CD4-positive, CD25-positive, alpha-beta regulatory T cell (primary cell): ENCODE measurements at places on chromosomes 6 and 20.

- DNase-seq = no peak
Observed at GRCh38 chr20:25510202-25510601, 75.1 kb downstream of the NINL start.

DNA sequence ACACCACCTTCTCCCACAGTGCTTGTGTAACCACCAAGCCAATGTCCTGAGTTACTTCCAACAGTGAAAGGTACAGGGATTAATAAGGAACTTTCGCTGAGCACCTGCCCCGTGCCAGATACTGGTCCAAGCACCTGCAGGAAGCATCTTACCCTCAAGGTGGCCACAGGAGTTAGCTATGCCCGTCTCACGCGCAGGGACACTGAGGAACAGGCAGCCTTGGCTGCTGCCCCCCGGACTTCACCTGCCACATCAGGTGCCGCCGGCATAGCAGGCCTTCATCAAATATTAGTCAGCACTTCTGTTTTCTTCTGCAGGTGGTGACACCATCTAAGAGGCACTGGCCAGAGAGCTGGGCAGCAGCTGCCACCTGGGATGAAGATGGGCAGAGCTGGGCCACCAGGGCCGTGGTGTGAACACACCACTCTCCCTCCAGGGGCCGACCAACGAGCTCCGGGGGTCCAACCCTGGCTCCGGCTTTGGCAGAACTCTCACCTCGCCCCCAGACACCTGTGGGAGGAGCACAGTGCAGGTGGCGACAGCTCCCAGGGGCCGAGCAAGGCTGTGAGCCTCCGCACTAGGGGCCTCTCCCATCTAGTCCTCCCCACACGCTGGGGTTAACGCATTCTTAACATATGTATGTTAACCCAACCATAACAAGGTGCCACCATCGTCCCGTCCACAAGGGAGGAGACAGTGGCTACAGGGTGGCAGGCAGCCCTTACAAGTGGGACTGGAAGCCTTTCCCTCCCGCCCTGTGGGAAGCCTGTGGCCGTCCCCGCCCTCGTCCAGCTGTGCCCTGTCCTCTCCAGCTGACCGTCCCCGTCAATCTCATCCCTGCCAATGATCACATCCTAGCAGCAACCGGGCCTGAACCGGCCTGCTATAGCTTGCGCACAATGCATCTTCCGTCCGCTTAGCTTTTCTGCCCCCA, 2.9 kb upstream of the PPDPF start:
- no peak for DNase-seq

GRCh38 chr6:133697185-133697584, 191.7 kb upstream of the TCF21 start:
- DNase-seq = no peak

DNA sequence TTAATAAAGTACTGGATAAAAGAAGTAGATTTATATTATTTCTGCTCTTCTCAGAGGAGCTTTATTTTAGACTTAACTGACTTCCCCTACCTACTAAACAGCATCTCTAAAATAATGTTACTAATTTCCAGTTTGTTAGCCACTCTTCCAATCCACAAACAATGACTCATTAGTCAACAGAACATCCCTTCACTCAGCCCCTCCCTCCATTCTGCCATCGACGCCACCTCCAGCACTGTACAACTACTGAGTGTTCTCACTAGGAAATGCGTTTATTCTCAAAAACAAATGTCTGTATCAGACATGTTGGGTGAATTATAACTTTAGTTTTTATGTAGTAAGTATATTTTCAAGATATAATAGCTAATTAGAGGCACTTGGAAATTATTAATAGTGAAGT, 427.0 kb downstream of the EYS start:
- DNase-seq = no peak

DNA sequence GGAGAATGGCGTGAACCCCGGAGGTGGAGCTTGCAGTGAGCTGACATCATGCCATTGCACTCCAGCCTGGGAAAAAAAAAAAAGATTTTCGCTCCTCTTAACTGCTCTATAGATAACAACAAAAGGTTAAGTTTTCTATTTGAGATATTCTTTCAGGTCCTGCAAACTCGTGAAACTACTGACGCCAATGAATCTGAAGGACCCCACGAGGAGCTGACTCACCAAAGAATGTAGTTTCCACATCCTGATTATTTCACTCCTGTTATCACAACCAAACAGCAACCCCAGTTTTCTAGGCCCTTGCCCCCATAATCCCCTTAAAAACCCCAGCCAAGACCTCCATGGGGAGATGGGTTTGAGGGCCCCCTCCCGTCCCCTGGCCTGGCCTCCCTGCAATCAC, 58.7 kb downstream of the OTOR start:
- DNase-seq = no peak

GRCh38 chr6:143126574-143126941, 65.9 kb downstream of the AIG1 start:
- DNase-seq = no peak

DNA sequence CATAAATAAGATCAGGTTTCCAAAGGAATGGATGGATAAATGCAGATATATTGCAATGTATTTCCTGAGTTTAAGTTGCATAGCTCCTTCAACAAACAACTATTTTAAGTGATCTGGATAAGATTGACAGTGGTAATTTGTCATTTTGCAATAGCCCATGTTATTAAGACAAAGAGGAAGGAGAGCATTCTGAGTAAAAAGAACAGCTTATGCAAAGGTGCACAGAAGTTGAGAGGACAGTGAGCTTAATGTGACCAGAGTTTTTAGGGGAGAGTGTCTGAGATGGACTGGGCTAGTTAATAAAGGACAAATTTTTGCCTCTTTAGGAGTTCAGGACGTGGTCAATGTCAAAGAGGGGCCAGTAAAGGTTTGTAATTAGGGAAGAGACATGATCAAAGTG, 48.8 kb upstream of the FBXO30 start:
- DNase-seq = no peak

- no peak for DNase-seq
Observed at GRCh38 chr6:13681305-13682061, 30.2 kb downstream of the RANBP9 start.

DNA sequence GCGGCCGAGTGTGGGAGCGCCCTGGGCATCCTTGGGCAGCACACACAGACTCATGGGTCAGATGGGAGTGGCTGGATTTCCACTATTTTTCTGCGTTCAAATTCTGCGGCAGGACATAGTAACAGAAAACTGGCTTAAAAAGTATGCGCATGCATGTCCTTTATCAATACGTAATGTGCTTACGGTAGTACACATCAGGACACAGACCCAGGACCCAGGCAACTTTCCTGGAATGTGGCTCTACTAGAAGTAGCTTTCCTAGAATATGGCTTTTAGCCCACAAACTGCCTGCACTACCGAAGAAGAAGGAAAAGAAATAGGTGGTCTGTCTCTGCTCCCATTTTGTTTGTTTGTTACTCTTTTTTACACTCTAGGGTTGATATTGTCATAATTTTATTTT, 43.4 kb upstream of the SHLD1 start:
- DNase-seq = no peak

GRCh38 chr6:157322792-157323254, 496 bp downstream of the TMEM242 start:
- no peak for DNase-seq

- no peak for DNase-seq
Observed at GRCh38 chr20:49882171-49882970, 33.0 kb downstream of the SPATA2 start.

GRCh38 chr20:13455713-13456112, 183.0 kb downstream of the TASP1 start:
- no peak for DNase-seq

GRCh38 chr20:59784365-59784764, 149.1 kb downstream of the SYCP2 start:
- no peak for DNase-seq

- no peak for DNase-seq
Observed at GRCh38 chr6:166420351-166420750, 37.6 kb upstream of the MPC1 start.

- DNase-seq = no peak
Observed at GRCh38 chr6:47483516-47483852, 5.9 kb downstream of the CD2AP start.

GRCh38 chr20:4681401-4681800, 40.3 kb upstream of the PRND start:
- DNase-seq = no peak

GRCh38 chr6:5135788-5136376, 50.7 kb downstream of the PPP1R3G start:
- DNase-seq = peak; percentile 29

DNA sequence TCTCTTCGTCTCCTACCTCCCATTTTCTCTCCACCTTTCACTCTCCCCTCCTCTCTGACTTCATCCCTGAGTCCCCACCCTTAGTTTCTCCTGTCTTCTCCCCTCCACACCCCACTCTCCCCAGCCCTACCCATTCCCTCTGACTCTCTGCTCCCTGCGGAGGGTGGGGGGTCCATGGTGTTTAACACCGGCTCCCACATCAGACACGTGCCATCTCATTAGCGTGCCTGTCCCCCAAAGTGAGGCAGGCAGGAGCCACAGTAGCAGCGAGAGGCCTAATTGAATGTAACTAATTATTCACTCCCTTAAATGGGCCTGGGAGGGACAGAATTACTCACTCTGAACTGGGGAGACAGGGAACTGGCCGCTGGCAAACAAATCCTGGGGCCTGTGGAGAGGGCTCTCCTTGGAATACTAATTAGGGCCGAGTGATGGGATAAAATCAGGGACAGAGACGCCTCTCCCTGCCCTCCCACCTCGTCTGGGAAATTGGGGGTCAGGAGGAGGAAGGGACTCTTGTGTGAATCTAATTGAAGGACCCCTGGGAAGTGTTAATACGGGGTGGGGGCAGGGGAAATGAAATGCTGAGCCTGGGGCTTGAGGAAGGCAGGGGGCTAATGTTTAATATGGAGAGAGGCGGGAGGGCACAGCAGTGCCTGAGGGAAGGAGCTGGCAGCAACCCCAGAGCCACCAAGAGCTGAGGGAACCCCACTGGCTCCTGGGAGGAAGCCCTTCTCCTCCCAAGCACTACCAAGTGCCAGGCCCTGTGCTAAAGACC, 17.9 kb downstream of the CD40 start:
- DNase-seq = no peak

- DNase-seq = no peak
Observed at GRCh38 chr6:25351485-25351884, 72.3 kb downstream of the CARMIL1 start.

DNA sequence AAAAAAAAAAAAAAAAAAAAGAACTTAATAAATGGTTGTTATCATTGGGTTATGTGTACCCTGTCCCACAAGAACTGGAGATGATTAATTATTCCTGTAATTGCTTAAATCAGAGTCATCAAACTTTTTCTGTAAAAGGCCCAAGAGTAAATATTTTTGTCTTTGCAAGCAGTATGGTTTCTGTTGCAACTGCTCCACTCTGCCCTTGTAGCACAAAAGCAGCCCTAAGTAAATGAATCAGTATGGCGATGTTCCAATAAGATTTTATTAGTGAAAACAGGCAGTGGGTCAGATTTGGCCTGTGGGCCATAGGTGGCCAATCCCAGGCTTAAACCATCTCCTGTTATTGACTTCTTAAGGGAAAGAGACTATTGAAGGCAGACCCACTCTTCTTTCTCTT, 252.7 kb downstream of the TSHZ2 start:
- no peak for DNase-seq

- DNase-seq = no peak
Observed at GRCh38 chr6:56637640-56638039, 5.0 kb downstream of the DST start.

DNA sequence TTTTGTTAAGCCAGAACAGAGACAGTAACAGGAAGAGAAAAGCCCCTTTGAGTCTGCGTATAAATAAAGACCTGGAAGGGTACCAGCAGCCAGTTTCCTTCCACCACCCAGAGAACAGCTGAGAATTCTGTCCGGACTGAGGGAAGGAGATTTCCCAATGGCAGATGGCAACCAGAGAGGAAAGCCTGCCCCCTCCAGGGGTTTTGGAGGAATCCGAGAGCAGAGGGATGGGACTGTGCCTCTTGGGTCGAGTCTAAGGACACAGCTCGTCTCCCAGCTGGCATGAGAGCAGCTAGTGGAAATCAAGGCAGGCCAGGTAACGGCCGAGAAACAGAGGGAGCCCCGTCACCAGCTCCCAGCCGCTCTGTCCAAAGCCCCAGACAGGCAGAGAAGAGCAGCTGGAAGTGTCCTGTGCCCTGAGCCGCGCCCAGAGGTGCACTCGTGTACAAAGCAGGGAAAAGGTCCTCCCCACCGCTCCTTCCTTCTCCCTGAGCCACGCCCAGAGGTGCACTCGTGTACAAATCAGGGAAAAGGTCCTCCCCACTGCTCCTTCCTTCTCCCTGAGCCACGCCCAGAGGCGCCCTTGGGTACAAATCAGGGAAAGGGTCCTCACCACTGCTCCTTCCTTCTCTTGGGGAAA, 134.0 kb upstream of the SNX9 start:
- no peak for DNase-seq

DNA sequence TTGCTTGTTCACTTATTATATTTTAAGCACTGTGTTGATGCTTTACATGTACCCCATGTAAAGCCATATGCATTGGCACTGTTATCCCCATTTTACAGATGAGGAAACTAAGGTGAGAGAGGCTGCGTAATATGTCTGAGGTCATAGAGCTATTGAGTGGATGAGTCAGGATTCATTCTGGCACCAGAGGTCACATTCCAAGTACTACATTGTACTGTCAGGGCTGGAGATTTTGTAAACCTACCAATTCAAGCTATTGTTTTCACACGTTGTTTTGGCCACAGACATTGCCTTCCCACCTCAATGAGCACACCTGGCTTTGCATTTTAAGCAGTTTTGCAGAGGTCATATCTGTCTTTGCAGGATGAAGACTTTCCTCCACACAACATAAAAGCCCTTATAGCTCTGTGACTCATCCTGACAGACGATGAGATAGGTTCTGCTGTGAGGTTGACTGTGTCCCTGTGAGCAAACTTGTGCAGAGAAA, 33.2 kb downstream of the ANKS1A start:
- DNase-seq = no peak

GRCh38 chr20:41221614-41222218, 84.4 kb downstream of the PLCG1 start:
- DNase-seq = no peak

- peak; percentile 42 for DNase-seq
Observed at GRCh38 chr6:2196079-2196679, 49.2 kb downstream of the GMDS start.

- DNase-seq = no peak
Observed at GRCh38 chr6:16184129-16184528, 54.3 kb upstream of the GMPR start.

- no peak for DNase-seq
Observed at GRCh38 chr20:10709916-10710315, 36.1 kb upstream of the JAG1 start.

- DNase-seq = no peak
Observed at GRCh38 chr6:100435299-100435698, 29.4 kb downstream of the SIM1 start.

DNA sequence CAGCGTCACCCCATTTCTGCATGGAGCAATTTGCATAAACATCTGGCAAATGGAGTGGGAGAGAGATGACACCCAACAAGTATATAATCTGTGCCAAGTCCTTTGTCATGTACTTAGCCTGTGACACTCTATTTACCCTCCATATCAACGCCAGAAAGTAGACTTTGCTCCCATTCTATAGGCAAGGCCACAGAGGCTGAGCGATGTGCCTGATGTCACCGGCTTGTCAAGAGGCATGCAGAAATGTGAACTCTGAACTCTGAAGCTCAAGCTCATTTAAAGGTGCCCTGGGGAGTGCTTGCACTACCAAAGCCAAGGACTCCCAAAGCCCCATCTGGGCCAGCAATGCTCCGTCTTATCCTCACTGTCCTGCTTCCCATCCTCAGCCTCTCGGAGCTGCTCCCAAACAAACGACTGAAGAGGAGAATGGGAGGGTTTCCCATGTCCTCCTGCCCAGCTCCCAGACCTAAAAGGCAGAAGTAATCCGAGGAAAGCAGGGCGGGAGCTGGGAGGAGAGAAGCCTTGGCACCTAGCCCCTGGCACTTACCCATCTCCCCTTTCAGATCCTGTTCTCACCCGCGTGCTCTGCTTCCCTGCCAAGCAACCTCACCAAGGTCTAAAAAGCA, 9.2 kb downstream of the CPNE5 start:
- DNase-seq = no peak
